ENCODE measurements at places on chromosomes 11 and 22. TPM values are rescaled to one million over a fixed set of nuclear protein-coding genes. Genes with fewer than 3 reads are reported as not detected.

DNA sequence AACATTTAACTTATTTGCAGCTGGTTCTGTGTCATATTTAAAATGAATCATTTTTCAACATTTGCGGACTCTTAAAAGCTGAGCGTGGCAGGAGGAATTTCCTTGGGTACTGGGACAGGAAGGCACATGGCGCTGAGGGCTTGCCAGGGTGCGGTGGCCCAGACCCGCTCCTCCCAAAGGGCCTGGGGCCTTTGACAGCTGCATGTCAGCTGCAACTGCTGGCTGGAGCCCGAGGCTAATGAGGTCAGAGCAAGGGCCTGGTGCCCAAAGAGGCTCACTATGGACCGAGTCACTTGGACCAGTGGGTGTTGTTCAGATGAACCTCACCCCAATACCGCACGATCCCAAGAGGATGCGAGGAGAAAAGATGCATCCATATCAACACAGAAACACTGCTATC is 326.9 kb downstream of the CTTN start:
- no peak for DNase-seq

DNA sequence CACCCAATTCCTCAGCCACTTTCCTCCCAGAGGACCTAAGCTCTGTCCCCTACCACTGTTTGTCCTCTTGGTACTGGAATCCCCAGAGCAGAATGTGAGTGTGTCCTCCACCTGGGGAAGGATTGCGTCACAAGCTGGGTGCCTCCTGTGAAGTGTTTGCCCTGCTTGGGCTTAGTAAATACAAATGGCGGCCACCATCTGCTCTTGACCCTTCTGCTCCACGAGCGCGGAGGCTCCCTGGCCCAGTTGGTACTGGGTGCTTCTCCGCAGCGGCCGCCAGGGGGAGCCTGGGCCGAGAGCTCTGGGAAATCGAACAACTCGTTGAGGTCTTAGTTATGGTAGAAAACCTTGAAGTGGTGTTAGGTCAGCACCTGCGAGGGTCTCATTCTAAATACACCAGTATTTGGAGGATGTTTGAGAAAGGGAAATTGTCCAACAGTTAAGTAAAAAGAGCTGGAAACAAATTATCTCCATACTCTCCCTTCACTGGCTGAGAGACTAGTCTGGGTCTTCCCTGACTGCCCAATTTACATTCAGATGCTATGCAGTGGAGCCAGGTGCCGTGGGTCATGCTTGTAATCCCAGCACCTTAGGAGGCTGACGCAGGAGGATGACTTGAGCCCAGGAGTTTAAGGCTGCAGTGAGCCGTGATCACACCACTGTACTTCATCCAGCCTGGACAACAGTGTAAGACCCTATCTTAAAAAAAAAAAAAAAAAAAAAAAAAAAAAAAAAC is 74.6 kb upstream of the TEAD1 start:
- peak; percentile 67 for DNase-seq

DNA sequence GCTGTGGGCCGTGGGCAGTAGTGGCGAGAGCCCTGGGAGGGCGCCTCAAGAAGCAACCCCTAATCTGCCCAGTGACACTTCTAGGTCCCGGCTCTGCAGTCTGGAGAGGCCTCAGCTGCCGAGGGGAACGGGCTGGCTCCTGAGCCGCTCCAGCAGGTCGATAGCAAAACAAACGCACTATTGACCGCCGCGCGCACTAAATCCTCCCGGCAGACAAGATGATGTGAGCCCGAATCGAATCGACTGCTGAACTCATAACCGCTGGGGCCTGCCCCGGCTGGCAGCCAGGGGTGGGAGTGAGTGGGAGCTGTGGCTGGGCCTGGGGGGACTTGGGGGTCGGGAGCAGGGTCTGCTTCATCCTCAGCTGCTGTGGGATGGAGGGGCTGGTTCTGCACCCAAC is 36.1 kb downstream of the FLRT1 start:
- DNase-seq = no peak

DNA sequence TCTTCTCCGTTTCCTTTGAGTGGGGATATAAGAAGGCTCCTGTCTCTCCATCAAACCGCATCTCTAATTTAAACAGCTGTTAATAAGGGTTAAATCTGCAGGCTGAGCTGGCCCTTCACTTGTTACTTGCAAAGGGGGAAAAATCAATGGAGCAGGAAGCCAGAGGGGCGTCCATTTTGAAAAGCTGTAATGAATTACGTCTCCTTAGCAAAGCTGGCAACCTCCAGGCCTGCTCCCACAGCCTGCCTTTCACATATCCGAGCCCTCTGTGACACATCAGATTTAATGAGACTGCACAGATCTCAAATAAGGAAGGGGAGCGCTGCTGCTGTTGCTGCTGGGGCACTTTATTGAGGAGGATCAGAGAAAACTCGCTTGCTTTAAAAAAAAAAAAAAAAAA is 320.8 kb downstream of the BLID start:
- DNase-seq = no peak

- DNase-seq = peak; percentile 25
These were observed 1.6 kb upstream of the ACY3 start for GRCh38 chr11:67651976-67652781.

GRCh38 chr11:1071571-1072115 is 3.0 kb upstream of the MUC2 start:
- no peak for DNase-seq

DNA sequence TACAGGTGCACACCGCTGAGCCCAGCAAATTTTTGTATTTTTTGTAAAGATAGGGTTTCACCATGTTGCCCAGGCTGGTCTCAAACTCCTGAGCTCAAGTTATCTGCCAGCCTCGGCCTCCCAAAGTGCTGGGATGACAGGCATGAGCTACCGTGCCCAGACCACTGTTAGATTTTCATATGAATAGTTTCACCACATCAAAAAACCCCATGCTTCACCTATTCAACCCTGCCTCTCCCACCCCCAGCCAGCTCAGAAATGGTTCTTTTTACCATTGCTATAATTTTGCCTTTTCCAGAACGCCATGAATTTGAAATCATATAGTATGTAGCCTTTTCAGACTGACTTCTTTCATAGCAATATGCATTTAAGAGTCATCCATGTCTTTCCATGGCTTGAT is 37.9 kb downstream of the CDPF1 start:
- no peak for DNase-seq

GRCh38 chr11:75578977-75579376 is 16.9 kb downstream of the SERPINH1 start:
- DNase-seq = no peak

DNA sequence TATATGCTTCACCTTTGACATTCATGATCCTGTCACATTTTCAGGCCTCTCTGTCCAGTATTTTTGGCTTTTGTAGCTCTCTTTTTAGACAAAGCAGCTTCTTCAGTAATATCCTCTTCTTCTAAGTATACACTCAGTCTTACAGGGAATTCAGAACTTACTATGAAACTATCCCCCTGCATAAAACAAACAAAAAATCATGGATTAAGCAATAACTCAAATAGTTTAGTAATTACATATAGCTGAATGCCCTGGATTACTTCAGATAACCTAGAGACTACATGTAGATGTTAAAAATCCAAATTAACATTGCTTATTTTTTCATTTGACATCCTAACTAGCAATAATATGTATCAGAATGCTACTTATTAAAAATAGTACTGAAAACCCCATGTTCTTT is 5.2 kb downstream of the TAF1D start:
- no peak for DNase-seq

- no peak for DNase-seq
These were observed 101.9 kb downstream of the WT1 start for GRCh38 chr11:32333320-32333991.

The C11orf87 gene
- not detected for total RNA-seq

The ASPHD2 gene
- total RNA-seq = not detected

The BATF2 gene
- 0.79 TPM for total RNA-seq

The MS4A4E gene
- total RNA-seq = not detected

The OR51A4 gene
- not detected for total RNA-seq
